ENCODE measurements at places on chromosomes 1 and 21.

DNA sequence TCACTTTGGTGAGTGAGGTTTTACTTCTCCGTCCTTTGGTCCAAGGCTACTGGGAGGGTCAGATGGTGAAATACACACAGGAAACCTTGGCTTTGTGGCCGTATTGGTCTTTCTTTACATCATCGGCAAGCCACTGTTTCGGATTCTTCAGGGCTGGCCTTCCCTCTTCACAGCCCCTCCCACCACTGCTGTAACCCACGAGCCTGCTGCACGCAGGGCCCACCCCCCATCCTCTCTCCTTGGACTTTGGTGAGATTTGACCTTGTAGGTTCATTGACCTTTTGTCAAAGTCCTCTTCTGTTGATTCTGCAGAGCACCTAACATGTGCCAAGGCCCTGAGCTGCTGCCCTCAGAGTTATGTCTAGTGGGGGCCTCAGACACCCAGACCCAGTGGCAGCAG lies 328.6 kb downstream of the CAMTA1 start:
- DNase-seq = no peak

DNA sequence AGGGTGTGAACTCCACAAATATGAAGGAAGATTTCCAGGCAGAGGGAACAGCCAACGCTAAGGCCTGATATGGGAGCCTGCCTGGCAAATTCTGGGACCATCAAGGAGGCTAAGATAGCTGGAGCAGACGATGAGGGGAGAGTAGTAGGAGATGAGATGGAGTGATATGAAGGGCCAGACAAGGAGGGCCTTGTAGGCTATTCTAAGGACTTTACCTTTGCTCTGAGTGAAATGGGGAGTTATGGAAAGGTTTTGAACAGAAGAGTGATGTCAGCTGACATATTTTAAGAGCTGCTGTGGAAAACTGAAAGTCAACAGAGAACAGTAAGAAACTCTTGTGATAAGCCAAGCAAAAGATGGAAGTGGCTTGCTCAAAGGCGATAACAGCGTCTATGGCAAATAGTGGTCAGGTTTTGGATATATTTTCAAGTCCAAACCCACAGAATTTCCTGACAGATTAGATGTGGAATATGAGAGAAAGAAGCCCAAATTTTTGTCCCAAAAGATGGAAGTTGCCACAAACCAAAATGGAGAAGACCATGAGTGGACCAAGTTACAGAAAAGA lies 2.1 kb upstream of the TP53BP2 start:
- no peak for DNase-seq

DNA sequence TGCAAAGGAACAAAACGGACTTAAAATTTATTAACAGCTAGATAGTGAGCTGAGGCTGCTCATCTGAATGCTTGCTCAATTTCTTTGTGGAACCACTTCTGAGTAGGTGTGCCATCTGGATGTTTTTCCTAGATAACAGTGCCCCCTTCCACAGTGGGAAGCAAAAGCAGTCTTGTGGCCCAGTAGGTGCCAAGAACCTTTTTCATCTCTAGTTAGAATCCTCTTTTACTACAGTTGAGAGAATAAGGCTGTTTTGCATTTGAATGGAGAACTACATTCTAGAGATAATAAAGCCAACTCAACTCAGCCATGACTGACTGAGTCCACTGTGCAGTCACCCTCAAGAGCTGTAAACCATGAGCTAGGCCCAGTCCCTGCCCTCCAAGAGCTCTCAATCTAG lies 13.3 kb downstream of the F3 start:
- DNase-seq = no peak

- no peak for DNase-seq
Observed at GRCh38 chr1:212712451-212713303, 13.0 kb upstream of the BATF3 start.

DNA sequence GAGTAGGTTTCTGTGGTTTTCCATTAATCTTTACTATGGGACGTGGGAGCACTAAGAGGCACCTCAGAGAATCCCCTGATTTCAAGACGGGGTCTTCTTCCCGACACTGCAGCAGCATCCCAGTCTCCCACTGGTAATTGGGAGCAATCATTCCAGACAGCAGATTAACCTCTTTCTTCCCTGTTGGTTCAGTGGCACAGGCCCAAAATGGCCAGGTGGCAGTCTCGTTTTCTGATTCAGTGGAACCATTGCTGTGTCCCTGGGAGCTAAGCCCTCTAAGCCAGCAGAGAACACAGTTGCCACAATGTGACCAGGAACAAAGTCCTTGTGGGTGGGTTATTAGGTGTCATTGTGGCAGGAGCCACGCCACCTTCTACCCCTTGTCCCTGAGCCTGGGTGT lies 342.1 kb downstream of the MATN1 start:
- no peak for DNase-seq

DNA sequence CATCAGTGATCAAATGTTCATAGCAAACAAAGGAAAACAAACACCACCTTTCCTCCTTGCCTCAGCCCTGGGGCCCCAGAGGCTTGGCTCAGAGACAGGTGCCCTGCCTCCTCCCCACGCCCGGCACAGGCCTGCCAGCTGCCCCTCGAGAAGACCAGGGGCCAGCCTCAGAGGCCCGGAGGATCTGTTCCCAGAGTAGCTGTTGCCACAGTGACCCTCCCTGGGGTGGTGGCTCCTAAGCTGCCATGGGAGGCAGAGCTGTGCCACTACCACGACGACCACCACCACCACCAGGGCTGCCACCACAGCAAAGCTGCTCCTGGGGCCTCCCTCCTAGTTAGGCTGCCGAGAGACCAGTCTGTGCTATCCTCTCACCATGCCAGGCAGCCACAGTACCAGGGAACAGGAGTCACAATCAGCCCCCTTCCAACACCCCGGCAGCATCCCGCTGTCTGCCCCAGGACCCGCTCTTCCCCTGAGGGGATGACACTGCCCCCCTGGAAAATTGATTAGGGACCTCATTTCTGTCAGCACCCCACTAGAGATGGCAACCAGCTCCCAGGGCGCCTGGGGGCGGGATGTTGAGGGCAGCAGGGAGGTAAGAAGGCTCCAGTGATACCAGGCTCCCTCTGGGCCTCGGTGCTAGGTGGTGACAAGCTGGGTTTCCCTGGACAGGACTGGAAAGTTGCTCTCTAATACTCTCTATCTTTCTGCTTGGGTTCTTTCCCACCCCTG lies 30.5 kb downstream of the KCNC4 start:
- no peak for DNase-seq

DNA sequence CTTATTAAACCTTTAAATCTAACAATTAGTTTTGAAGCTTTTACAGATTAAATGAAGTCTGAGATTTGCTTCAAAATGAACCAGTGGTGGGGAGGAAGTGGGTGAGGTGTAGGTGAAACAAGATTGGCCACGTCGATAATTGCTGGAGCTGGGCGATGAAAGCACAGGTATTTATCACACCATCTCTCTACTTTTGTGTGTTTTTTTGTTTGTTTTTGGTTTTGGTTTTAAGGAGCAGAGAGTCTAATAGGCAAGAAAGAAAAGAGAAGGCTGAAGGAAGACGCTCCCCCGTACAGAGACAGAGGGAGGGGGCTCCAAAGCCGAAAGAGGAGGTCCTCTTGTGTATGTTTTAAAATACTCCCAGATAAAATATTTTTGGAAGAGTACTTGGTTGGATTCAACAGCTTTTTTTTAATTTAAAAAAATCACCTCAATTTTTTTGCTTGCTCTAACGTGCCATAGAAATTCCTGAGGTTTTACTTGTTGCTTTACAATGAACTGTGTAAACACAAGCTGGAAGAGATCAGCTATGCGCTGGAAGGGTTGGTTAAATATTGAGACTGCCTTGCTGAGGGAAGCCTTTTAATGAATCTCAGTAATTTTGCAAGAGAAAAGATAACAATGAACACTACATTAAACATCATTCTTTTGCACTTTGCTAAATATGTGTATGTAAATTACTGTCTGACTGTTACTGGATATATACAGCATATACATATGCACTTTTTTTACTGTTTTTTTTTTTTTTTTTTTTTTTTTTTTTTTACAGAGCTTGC lies 6.7 kb upstream of the LGALS8 start:
- no peak for DNase-seq

- DNase-seq = no peak
Observed at GRCh38 chr1:52511439-52511838, 41.5 kb downstream of the TUT4 start.

DNA sequence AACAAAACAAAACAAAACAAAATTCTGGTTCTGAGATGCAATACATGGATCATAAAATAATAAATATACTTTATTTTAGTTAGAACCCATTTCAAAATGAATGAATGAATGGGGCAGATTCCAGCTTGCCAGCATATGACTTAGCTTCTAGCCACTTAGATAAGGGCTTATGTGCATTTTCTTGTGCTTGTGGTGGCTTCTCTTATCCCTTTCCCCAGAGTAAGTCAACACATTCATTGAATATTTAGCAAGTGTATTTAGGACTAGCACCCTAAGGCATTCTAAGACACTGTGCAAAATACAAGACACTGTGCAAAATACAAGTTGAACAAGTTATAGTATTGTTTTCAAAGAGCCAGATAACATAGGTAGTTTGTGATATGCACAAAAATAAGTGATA lies 4.7 kb downstream of the ADIPOR1 start:
- no peak for DNase-seq

- no peak for DNase-seq
Observed at GRCh38 chr1:217712925-217713597, 81.9 kb downstream of the SPATA17 start.

- DNase-seq = no peak
Observed at GRCh38 chr1:165117482-165117881, 239.0 kb downstream of the LMX1A start.

GRCh38 chr1:24392604-24392946 lies 21.0 kb downstream of the STPG1 start:
- DNase-seq = no peak

GRCh38 chr1:110477445-110477957 lies 26.6 kb downstream of the PROK1 start:
- DNase-seq = no peak

- no peak for DNase-seq
Observed at GRCh38 chr1:152038871-152039270, 2.1 kb upstream of the S100A11 start.

- no peak for DNase-seq
Observed at GRCh38 chr1:56967900-56968832, 2.4 kb upstream of the C8B start.

GRCh38 chr1:243798726-243799125 lies 51.3 kb downstream of the AKT3 start:
- DNase-seq = no peak

- no peak for DNase-seq
Observed at GRCh38 chr1:222967466-222968240, 152.8 kb downstream of the DISP1 start.

DNA sequence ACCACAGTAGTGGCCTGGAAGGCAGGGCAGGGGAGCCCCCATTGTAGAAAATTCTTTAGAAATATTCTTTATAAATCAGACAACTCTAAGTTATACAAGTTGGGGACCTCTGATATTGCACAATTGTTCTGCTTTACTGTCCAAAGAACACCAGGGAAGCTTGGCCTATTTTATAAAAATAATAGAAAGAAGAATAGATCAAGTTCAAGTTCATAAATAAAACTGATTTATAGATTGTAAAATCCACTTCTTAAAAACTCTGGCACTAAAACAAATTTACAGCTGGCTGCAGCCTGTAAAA lies 55.0 kb upstream of the GALNT2 start:
- DNase-seq = no peak

DNA sequence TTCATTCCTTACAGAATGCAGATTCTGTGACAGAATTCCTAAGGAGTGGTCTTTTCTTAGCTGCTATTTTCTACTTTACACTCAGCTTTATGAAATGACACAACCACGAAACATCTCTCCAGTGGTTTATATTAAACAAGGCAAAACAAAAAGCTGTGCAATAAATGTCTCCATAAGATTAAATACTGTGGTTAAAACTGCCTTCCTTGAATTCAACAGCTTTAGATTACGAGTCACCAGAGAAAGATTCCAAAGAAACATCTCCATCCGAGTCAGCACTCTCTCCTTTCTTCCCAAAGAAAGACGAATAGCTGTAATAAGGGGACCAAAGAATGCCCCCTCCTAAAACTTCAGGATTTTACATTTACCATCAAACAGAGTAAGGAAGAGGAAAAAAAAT lies 4.6 kb upstream of the C1orf87 start:
- no peak for DNase-seq

- no peak for DNase-seq
Observed at GRCh38 chr1:228141226-228142044, 1.4 kb downstream of the GUK1 start.

GRCh38 chr21:19864476-19864875 lies 1133.7 kb upstream of the NCAM2 start:
- DNase-seq = no peak

GRCh38 chr1:167401260-167401873 lies 117.0 kb downstream of the CD247 start:
- no peak for DNase-seq

GRCh38 chr1:226764533-226764932 lies 25.5 kb upstream of the ITPKB start:
- DNase-seq = no peak

Data from mesothelial cell of epicardium (in vitro differentiated cells).